ENCODE measurements at places on chromosomes 6 and 20. TPM values are rescaled to one million over a fixed set of nuclear protein-coding genes. Genes with fewer than 3 reads are reported as not detected.

PAK5 gene
- not detected for total RNA-seq

CST3 gene
- 901 TPM for total RNA-seq

CTAGE9 gene
- total RNA-seq, result not detected

ATP9A gene
- total RNA-seq, result 29.1 TPM

SLC22A16 gene
- not detected for total RNA-seq

DNA sequence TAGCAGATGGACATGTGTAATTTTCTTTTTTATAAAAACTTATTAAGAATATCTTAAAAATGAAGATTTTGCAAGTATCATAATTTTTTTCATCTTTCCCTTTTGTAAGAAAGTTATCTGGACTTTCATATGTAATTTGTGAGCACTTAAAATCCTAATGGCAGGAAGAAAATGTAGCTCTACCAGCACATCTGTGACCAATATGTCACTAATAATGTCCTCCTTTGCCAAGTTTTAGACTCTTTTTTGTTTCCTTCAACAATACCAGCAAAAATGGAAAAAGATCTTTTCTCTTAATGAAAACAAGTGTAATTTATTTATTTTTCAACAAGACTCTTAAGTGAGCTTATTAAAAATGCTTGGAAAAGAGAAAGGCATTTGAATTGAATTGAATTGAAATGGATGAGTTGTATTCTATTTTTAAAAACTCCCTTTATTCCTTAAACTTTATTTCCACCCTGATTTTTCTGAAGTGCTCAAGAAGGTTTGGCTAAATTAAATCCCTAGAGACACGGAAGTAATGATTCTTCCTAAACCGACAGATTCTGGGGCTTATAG is 110.7 kb downstream of the KIF6 start:
- no peak for DNase-seq

- DNase-seq, result no peak
Measured at GRCh38 chr6:9025228-9025627, 589.9 kb upstream of the SLC35B3 start.

- no peak for DNase-seq
Measured at GRCh38 chr6:98928688-98929087, 19.1 kb downstream of the FBXL4 start.

GRCh38 chr20:56689318-56689717 is 60.2 kb downstream of the TFAP2C start:
- DNase-seq, result no peak

GRCh38 chr20:13356591-13356990 is 135.5 kb downstream of the ISM1 start:
- no peak for DNase-seq

GRCh38 chr6:91042656-91043055 is 455.8 kb upstream of the MAP3K7 start:
- no peak for DNase-seq

DNA sequence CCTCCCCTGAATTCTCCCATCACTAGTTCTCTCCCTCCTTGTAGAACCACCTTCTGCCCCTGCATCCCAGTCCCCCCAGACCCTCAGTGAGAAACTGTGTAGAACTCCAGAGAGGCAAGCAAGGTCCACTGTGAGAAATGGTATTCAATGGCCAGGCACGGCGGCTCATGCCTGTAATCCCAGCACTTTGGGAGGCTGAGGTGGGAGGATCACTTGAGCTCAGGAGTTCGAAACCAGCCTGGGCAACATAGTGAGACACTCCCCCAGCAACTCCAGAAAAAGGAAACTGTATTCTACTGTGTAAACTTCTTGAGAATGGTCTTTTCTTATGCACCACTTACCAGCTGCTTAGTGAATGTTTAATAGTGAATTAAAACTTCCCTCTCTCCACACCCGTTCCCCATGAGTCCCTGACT is 8.2 kb upstream of the CD83 start:
- no peak for DNase-seq

DNA sequence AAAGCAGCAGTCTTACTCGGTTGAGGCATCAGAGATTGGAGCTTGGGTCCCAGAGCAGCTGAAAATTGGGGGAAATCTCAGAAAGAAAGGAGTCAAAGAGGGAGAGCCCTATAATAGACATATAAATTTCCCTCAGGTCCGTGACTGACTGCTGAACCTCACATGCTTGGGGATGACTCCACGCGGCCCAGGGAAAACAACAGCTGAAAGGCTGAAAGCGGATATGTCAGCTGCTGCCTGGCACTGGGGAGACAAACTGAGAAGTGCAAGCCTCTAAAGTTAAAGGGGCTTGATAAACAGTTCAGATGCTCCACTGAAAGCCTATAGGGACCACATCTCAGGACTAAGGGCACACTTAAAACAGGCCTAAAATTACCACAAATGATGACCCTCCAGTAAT is 255.9 kb upstream of the RIN2 start:
- DNase-seq, result no peak

- no peak for DNase-seq
Measured at GRCh38 chr20:50982363-50982762, 23.7 kb downstream of the MOCS3 start.

- no peak for DNase-seq
Measured at GRCh38 chr6:56852260-56853010, 102.5 kb upstream of the BEND6 start.

GRCh38 chr20:19321176-19321575 is 108.7 kb downstream of the SLC24A3 start:
- DNase-seq, result no peak

DNA sequence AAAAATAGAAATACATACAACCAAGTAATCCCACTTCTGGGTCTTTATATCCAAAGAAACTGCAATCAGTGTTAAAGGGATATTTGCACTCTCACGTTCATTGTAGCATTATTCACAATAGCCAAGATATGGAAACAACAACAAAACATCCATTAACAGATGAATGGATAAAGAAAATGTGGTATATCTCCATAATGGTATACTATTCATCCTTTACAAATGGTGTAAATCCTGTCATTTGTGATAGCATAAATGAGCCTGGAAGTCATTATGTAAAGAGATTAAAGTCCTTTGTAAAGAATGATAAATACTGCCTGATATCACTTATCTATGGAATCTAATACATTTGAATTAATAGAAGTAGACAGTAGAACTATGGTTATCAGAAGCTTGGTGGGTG is 327.7 kb downstream of the UTRN start:
- DNase-seq, result no peak

DNA sequence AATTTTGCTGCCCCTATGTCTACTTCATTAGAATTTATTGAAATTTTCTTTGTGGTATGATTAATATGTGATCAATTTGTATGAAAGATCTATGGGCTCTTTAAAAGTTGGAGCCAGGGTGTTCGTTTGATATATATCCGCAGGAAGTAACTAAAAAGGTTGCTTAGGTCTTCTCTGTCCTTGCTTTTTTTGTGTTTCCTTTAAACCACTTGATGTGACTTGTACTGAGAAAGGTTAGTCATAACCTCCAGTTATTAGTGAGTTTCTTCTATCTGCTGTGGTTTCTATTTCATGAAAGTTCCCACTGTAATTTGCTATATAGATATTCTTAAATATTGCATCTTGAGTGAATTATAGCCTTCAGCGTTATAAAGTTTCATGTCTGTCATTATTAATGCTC is 585.3 kb upstream of the ARID1B start:
- DNase-seq, result no peak

DNA sequence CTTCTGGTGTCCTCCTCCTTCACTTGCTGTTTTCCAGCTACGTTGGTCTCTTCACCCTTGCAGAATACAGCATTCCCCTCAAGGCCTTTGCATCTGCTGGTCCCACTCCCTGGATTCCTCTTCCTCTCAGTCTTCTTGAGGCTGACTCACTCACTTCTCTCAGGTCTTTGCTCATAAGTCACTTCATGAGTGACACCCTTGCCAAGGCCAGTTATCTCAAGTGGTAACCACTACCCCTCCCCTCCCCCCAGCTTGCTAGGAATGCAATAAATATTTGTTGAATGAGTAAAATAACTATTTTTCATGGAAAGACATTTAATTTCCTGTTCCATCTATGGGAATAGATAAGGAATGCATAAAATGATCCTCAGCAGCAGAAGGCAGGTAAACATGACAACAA is 131.7 kb downstream of the PLCB4 start:
- no peak for DNase-seq

DNA sequence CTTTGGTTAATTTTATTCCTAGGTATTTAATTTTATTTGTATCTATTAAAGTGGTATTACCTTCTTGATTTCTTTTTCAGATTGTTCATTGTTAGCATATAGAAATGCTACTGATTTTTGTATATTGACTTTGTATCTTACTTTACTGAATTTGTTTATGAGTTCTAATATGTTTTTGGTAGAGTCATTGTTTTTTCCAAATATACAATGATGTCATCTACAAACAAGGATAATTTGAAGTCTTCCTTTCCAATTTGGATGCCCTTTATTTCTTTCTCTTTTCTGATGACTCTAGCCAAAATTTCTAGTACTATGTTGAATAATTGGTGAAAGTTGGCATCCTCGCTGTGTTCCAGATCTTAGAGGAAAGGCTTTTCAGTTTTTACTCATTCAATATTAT is 43.0 kb upstream of the HMGCLL1 start:
- DNase-seq, result no peak

GRCh38 chr6:98824902-98825599 is 9.3 kb upstream of the POU3F2 start:
- DNase-seq, result no peak

- DNase-seq, result no peak
Measured at GRCh38 chr6:36343109-36343680, 6.5 kb upstream of the BNIP5 start.

DNA sequence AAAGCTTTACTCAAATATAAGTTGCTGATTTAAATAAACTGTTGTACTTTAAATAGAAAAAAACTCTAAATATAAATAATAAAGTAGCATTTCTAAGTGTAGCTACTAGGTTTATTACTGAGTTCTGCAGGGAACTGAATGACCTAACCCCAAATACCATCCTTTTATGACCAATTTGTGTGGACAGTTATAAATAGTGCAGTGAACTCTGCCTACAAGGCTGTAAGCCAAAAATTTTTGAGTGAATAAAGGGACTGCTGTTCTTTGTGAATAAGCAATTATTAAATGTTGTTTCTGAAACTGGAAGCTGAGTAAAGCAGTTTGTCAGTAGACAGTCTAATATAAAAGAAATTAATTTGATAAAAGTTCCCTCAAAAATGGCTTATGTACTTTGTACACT is 90.8 kb upstream of the ELOVL5 start:
- no peak for DNase-seq

DNA sequence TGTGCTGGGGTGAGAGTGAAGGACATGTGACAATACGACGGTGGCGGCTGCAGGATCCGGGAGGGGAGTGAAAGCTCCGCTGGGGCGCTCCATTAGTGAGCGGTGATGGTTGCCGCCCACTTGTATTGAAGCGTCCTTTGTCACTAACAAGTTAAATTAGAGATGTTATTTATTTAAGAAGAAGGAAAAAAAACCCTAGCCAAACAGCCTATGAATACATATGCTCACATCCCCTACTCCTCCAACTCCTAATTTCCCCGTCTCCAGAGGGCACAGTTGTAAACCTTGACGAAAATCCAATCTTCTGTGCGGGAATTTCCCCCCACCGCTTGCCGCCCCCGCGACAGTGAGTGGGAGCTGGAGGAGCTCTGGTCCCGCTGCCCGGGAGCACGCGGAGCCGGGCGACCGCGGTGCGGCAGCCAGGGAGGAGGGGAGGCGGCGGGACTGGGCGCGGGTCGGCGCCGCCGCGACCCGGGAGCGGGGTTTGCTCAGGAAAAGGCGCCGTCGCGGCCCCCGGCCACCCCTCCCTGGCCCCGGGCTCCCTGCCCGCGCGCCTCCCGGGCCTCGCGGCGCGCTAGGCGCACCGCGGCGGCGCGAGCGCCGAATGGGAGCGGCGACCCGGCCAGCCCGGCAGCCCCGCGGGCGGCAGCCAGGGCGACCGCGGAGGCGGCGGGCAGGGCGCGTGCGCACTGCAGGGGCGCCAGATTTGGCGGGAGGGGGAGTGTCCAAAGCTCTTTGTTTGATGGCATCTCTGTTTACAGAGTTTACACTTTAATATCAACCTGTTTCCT is at the start of gene MYB:
TSS of gene MYB (plus strand) at position 767 of the 791 bp plus-strand sequence. CDS start 206 bp downstream, outside the sequence.
- peak; percentile 61 for DNase-seq

DNA sequence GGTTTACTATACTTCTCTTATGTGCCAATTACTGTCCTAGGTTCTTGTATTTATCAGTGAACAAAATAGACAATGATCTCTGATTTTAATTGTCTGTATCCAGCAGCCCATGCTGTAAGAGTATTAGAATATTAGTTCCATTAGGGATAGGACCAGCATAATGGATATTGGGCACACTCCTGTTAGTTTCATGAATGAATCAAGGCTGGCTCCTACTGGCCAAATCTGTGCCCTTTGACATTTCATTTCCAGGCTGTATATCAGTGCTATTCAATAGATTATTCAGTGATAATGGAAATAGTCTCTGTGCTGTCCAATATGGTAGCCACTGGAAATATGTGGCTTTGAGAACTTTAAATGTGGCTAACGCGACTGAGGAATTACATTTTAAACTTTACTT is 1007.9 kb upstream of the FLRT3 start:
- DNase-seq, result no peak

DNA sequence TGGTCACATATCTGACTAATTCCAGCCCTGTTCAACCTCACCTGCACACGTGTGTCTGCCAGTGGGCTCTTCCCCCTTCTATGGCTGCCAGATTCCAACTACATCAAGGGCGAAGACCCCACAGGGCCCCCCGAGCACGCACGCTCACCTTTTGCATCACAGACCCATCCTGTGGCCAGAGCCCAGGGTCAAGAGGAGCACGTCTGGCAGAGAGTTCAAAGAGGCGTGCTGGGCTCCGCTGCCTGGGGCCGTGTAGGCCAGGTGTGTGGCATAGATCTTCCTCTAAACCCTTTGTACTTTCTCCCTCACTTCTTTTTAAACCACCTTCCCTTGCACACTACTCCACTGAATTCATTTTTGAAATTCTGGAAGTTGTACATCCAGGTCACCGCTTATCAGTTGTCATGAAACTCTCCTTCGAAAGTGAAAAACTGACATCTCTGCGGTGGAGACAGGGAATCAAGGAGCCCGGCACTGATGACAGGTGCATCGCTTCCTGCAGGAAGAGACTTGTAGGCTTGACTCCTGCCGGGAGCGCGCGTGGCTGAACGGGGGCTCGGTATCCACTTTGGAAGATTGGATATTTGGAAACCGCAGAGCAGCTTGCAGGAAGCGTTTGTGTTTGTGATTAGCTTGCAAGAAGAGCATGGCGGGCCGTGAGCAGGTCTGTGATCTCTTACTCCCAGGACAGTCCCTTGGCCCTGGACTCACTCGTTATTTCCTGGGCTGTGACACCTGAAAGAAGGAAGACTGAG is 397.2 kb downstream of the CDH4 start:
- DNase-seq, result no peak

DNA sequence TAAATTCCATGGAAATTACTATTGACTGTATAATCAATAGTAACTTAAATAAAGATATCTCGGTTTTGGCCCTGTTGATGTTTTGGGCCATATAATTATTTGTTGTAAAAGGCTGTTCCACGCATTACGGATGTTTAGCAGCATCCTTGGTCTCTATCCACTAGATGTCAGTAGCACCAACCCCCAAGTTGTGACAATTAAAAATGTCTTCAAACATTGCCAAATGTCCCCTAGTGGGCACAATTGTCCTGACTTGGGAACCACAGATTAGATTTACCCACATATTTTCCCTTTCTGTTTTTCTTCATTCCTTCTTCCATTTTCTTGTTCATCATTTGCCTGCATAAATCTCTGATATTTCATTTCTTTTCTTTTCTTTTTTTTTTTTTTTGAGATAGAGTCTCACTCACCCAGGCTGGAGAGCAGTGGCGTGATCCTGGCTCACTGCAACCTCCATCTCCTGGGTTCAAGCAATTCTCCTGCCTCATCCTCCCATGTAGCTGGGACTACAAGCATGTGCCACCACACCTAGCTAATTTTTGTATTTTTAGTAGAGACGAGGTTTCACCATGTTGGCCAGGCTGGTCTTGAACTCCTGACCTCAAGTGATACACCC is 13.6 kb upstream of the WFDC8 start:
- no peak for DNase-seq

- no peak for DNase-seq
Measured at GRCh38 chr6:168934660-168935627, 318.7 kb downstream of the THBS2 start.
